ENCODE measurements at places on chromosomes 4 and X.

- DNase-seq = no peak
Observed at GRCh38 chrX:135973025-135973547, 702 bp downstream of the MMGT1 start.

GRCh38 chr4:26670903-26671537, 87.1 kb downstream of the TBC1D19 start:
- no peak for DNase-seq

GRCh38 chr4:52019936-52020657, at the start of gene LRRC66:
TSS of gene LRRC66 (minus strand) at chr4:52020363. CDS start at chr4:52017613, 2,750 bp downstream.
- no peak for DNase-seq

DNA sequence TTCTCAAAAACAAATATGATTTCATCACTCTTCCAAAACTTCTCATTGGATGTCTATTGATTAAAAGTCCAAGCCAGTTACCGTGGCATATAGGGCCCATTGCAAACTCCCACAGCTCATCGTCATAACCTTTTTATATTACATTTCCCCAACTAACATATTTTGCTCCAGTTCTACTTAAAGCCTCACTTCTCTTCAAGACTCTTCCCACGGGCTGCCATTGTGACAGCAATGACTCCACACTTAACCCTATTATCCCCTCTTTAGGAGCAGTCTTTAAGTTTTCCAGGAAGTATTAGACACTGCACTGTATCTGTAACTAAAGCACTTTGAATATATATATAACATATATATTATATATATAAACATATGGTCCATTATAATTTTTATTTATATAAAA, 44.5 kb downstream of the DTHD1 start:
- DNase-seq = no peak

DNA sequence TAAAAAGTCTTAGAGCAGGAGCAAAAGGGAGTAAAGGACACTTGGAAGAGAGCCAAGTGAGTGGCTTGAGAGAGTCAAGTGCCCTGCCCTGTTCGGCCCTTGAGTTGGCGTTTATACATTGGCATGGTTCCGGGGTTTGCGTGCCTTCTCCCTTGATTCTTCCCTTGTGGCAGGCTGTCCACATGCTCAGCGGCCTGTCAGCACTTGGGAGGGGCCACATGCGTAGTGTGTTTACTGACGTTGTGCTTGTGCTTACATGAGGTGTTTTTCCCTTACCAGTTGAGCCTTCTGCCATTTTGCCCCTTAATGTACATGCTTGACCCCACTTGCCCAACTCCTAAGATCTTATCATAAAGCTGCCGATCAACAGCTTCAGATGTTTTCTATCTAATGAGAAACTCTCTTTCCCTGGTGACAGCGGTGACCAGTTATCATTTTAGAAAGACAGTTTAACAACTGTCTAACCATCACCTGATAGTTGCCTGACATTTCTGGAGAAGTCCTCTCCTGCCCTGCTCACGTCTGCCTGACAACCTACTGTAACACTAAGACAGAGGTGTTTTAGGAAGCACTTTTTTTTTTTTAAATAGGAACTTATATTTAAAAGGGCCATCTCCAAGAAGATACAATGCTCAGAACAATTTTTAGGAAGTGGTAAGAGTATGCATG, 49.5 kb upstream of the GC start:
- DNase-seq = no peak

GRCh38 chr4:73701116-73701515, 39.3 kb upstream of the CXCL8 start:
- DNase-seq = no peak

GRCh38 chrX:100635040-100635439, 1.6 kb downstream of the TSPAN6 start:
- DNase-seq = no peak

GRCh38 chr4:55500072-55500471, 46.6 kb downstream of the CLOCK start:
- no peak for DNase-seq

DNA sequence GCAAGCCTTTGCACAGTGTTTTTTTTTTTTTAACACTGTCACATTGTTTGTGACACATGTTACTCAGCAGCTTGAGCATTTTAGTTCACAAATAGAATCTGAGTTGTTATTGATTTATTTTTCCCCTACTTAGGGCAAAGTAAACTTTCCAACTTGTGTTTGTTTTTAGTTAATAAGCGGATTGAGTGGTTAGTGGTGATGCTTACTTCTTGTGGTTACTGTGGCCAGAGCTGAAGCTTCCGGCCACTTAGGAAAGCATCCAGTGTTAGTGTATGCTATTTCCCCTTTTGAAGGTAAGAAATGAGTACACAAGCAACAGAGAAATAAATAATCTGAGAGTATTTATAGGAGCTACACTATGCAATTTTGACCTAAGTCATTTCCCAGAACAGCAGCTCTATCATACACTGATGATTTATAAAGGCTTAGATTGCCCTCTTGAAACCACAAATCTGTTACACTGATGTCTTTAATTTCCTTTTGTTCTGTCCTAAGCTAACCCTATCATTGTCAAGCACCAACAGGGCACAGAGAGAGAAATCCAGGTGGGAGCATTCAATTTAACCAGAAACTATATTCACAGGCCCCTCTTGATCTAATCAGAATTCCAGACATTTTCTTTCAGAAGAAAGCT, 2464.6 kb downstream of the PCDH7 start:
- DNase-seq = no peak

GRCh38 chrX:100830143-100830542, 10.0 kb downstream of the CSTF2 start:
- DNase-seq = no peak

DNA sequence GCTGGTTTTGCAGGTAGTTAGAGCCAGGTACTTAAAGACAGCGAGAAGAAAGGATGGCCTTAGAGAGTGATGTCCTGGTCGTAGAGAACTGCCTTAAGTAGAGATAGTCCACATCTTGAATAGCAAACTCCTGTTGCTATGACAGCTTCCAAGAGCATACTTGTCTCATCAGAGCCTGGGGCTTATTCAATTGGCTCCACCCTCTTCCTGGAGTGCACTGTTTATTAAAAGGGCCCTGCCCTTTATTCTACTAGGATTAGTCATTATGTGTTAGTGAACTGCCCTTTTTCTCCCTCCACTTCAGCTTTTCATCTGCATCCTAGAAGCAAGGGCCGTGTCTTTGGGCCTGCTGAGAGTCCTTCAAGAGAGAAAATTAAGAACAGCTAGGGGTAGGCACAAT, 94.5 kb upstream of the EOLA2 start:
- no peak for DNase-seq

GRCh38 chrX:48958635-48959094, 1.3 kb upstream of the OTUD5 start:
- no peak for DNase-seq

DNA sequence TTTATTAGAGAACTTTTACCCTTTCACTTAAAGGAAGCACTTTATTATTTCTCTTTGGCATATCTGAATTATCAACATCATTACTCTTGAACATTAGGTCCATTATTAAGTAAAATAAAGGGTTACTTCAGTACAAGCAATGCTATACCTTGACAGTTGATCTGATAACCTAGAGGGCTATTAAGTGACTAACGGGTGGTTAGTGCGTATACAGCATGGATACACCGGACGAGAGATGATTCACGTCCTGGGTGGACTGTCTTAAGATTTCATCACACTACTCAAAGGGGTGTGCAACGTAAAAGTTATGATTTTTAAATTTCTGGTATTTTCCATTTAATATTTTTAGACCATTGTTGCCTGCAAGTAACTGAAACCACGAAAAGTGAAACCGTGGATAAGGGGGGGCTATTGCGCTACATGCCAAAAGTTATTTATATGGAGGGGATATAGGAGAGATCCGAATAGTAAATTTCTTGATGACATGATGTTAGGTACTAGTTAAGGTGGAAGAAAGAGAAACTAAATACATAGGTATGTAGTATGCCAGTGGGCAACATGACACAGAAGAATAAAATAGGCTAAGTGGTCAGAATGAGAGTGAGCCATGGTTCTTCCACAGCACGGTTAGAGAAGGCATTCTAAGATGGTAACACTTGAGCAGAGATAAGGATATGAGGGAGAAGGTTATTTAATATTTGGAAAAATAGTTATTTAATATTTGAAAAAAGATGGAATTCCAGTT, 230.8 kb upstream of the ANKRD50 start:
- no peak for DNase-seq

DNA sequence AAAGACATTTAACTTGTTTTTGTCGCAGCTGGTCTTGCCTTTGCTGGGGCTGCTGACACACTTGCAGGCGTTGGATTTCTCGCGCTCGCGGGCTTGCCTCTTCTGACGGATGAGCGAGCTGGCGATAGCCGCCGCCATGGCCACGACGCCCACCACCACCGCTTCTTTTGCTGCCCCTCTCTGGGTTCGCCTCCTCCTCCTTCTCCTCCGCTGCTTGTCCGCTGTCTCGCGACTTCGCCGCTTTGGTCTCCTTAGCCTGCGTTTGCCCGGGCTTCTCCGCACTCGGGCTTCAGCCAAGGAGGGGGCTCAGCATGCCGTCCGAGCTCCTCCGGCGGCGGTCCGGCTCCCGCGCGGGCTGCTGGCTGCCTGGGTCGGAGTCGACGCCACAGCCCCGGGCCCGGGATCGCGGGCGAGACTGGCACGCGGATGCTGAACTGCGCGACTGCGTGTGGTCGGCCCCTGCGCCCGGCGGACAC, 613 bp downstream of the FGF13 start:
- DNase-seq = no peak

GRCh38 chr4:141348573-141348972, 127.9 kb downstream of the ZNF330 start:
- DNase-seq = no peak

GRCh38 chr4:186790630-186791029, 67.0 kb upstream of the FAT1 start:
- no peak for DNase-seq

GRCh38 chr4:159221280-159221679, 118.4 kb downstream of the RAPGEF2 start:
- no peak for DNase-seq

GRCh38 chr4:98518559-98519267, 139.7 kb downstream of the TSPAN5 start:
- no peak for DNase-seq

GRCh38 chr4:25161593-25161950, 1.3 kb upstream of the SEPSECS start:
- no peak for DNase-seq

DNA sequence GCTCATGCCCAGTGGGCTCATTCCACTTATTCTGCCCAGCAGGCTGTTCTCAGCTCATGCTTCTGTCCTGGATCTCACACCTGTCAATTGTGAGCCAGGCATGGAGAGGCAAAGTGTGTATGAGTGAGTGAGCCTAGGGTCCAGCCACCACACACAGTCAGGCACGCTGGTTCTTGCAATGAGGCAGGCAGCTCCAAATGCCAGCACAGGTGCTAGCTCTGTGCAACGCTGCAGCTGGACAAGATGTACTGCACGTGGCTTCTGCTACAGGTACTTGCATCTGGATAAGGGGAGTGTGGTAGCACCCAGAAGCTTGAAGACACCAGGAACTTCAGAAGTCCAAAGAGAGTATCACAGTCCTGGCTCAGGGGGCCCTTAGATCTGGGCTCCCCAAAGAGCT, 1249.4 kb upstream of the IGFBP7 start:
- no peak for DNase-seq

DNA sequence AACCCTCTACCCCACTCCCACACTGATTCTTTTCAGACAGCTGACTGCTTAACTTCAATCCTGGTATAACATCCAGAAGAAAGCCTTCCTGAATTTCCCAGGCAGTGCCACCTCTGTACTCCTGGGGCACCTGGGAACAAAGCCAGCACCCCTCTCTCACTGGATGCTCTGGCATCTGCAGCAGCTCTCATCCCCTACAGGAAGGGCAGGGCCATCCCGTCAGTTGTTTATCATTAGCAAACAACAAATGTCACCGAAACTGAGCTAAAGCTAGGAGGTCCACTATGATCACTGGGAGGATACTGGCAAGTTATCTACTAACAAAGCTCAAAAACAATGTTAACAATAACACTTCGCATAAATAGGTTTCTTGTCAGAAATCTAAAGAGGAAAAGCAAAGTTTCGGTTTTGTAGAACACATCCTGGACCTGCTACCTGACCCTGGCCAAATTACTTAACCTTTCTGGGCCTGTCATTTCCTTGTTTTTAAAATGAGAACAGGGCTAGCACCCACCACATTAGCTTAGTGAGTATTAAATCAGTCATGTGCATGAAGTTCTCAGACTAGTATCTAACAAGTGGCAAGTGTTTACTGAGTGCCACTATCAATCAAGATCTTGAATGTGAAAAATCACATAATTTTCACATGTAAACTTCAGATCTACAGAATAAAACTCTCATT, 86.6 kb downstream of the NR3C2 start:
- no peak for DNase-seq

GRCh38 chr4:2862528-2862927, 18.9 kb downstream of the ADD1 start:
- DNase-seq = no peak

- no peak for DNase-seq
Observed at GRCh38 chrX:39063037-39063436, 261.8 kb downstream of the MID1IP1 start.

DNA sequence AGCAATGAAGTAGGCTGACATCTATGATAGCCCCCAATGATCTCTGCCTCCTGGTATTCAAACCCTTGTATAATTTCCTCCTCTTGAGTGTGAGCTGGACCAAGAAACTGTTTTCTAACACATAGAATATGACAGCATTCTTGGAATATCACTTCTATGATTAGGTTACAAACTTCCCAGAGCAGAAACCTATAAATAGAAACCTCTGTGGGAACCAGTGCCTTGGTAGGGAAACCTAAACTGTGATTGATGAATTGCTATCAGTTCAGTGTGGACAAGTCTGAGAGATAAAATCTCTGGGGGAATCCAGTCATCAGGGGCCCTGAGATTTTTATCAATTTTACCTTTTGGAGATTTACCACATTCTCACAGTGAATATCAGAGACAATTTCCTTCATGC, 756.5 kb upstream of the AGA start:
- no peak for DNase-seq

DNA sequence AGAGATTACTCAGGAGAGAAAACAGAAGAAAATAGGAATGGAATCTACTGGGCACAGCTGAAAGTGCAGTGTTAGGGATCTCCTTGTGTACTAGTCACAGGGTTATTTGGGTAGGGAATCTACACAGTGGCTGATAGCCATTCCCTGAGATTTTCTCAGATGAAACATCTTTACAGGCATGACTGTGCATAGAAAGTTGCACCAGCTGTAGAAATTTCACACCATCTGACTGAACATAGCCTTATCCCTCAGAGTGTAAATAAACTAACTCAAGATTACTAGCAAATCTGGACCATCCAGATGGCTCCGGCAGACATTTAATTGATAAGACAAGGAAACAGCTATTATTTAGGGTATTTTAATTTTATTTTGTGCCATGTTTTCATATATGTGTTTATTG, 2053.5 kb upstream of the TENM3 start:
- DNase-seq = no peak

DNA sequence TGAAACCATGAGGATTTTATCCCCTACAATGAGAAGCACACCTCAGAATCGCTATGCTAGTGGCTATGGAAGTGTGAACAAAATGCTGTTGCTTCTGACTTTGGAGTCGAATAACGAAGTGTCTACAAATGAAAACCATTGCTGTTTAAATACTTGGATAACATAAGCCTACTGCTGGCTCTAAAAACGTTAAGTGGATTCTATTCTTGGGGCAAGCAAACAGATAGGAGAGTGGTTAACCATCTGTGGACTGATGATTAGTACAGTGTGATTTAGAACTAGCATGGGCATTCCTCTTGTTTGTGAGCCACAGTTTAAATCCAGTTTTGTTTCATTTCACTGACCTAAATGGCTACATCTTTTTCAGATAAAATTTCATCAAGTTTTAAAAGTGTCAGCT, 109.7 kb upstream of the PNPLA4 start:
- DNase-seq = no peak

GRCh38 chr4:3745886-3746656, 20.1 kb upstream of the ADRA2C start:
- no peak for DNase-seq

All from omental fat pad (tissue), 4 donors.